Brain microvascular endothelial cell (primary cell): ENCODE measurements at places on chromosomes 12 and 14.

GRCh38 chr12:72330784-72331183, 58.6 kb downstream of the TRHDE start:
- DNase-seq: no peak

DNA sequence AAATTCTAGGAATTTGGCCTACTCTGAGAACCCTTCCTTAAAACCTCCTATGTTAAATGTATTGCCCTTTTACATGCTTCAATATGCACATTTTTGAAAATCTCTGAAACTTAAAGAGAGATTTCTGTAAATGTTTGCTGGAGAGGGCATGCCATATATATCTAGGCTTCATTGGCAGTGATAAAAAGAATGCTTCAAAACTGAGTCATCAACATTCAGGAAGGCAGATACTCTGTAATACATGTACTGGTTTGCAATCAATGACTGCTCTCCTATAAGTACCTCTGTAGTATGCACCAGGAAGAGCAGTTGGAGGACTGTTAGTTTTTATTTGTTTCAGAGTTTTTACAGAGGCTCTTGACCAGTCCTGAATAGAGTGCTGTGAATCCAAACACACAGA, 739.9 kb downstream of the SLC16A7 start:
- peak; percentile 21 for DNase-seq

- no peak for DNase-seq
These were observed 240.9 kb upstream of the PDE3A start for GRCh38 chr12:20127413-20127812.

- no peak for DNase-seq
These were observed 57.2 kb downstream of the ATF7IP start for GRCh38 chr12:14422516-14423230.

DNA sequence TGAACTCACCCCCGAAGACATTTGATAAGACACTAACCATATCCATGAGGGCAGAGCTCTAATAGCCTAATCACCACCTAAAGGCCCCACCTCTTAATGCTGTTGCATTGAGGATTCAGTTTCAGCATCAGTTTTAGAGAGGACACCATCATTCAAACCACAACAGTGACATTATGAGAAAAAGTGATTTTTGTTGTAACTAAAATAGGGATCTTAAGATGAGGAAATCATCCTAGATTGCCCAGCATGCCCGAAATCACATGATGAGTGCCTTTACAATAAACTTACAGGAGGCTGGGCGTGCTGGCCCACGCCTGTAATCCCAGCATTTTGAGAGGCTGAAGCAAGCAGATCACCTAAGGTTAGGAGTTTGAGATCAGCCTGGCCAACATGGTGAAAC, 9.7 kb upstream of the GLT1D1 start:
- no peak for DNase-seq

- no peak for DNase-seq
These were observed 44.4 kb upstream of the PRIMA1 start for GRCh38 chr14:93832665-93833064.

- DNase-seq: no peak
These were observed 88.1 kb downstream of the NTF3 start for GRCh38 chr12:5520037-5520436.

DNA sequence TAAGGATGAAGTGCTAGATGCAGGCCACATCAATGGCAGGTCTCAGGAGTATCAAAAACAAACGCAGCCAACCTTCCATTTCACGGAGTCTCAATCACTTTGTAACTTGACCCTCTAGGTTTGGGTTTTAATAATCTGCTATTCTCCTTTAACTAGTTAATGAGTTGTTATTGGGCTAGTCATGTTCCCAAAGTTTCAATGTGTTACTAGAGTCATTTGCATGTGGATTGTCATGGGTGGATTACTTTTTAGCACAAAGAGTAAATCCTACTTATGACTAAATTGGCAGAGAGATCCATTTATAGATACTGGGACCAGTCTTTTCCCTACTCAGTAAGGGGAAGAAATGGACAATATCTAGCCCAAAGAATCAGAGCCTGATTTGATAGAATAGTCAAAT, 151.0 kb downstream of the BCAT1 start:
- DNase-seq: no peak

GRCh38 chr14:29442696-29443095, 485.0 kb downstream of the PRKD1 start:
- DNase-seq: peak; percentile 7

GRCh38 chr12:30853561-30854133, 72.9 kb upstream of the TSPAN11 start:
- no peak for DNase-seq

- DNase-seq: no peak
These were observed 45.5 kb downstream of the ATF7IP start for GRCh38 chr12:14410841-14411569.

DNA sequence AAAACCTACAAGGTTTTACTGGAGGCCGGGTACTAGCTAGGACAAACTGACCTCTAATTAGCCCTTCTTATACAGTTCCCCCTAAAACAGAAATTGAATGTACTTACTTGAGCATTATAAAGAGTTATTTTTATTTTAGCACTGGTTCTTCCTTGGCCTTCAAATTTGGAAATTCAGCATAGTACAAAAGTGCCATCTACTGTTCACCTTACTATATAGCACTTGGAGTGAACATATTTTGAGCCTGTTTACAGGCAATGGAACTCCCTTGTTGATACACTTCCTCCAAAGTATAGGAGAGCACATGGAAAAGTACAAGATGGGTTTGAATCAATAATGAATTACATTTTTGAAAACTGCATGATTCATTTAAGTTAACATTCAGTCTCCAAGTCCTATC, 3.9 kb upstream of the POC1B start:
- peak; percentile 18 for DNase-seq

GRCh38 chr12:52132754-52133161, 53.3 kb downstream of the SMIM41 start:
- DNase-seq: no peak

- DNase-seq: peak; percentile 51
These were observed 16.0 kb upstream of the CDK17 start for GRCh38 chr12:96416033-96416799.

DNA sequence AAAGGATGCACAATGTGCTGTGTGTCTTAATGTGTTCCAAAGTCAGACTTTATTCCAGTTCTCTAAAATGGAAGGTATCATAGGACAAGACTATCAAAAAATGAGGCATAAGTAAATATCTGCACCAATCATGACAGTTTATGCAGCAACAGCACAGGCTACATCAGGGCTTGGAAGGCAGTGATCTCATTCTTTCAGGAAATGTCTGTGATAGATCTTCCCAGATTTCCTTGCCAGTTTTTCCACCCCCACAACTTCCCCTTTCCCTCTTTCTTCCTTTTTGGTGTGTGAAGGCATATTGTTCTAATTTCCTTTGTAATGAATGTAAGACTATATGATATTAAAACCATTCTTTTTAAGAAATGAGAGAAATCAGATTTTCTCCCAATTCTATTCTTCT, 326.7 kb downstream of the ATP23 start:
- DNase-seq: no peak

GRCh38 chr12:93846936-93847516, 169.9 kb downstream of the CRADD start:
- DNase-seq: no peak

DNA sequence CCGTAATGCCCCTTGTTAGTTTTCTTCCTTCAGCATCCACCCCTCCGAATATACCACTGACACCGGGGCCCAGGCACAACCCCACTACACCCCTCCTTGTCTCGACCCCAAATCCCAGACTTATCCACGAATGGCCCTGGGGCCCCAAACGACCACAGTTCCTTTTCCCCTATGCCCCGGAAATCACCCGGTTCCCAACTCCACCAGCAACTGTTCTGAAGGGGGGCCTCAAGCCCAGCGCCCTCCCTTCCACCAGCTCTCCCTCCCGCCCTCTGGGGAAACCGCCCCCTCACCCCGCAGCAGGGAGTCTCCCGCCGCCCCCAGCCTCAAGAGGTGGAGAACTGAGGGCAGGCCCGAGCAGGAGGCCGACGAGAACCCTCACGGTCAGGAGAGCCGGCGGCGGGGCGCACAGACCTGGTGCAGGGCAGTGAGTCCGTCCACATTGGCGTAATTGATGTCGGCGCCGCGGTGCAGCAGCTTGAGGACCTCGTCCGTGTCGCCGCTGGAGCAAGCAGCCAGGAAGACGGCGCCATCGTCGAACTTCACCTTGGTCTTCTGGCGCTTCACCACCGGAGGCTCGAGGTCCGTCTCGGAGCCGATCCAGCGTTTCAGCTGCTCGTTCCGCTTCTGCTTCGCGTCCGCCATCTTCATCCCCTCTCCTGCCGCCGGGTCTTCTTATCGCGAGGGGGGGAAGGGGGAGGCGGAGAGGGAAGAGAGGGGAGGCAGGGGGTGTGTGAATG, 446 bp downstream of the PPP1R12A start:
- DNase-seq: peak; percentile 28

- DNase-seq: no peak
These were observed 1.4 kb downstream of the DACT1 start for GRCh38 chr14:58639198-58639565.

GRCh38 chr14:29717901-29718300, 209.7 kb downstream of the PRKD1 start:
- DNase-seq: no peak

DNA sequence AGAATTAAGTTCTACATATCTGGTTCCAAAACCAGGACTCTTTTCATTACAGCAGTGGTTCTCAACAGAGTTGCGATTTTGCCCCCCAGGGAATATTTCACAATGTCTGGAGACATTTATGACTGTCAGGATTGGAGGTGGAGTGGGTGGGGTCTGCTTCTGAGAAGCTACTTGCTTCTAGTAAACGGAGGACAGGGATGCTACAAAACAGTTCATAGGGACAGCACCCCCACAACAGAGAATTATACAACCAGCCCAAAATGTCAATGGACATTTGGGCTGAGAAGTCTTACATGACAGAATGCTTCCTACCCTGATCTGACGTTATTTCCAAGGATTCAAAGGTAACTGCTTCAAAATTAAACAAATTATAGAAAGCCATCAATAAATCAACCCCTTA, 739 bp upstream of the SPATA7 start:
- no peak for DNase-seq

DNA sequence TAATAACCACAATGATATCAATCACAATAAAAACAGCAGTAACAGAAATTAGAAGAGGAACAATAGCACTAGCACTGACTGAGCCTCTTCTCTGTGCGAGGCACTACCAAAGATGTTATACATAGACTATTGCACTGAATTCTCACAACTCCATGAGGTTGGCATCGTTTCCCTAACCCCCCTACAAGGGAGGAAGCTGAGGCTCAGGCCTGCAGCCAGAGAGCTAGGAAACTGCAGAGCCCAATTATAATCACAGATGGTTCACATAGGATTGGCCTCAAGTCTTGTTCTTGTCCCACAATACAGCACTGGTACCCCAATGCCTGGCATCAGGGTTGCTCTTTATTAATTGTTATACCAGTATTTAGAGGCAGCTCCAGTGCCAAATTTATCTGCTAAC, 278.0 kb downstream of the CEP128 start:
- no peak for DNase-seq

GRCh38 chr12:71872972-71873371, 33.4 kb downstream of the TBC1D15 start:
- DNase-seq: no peak

DNA sequence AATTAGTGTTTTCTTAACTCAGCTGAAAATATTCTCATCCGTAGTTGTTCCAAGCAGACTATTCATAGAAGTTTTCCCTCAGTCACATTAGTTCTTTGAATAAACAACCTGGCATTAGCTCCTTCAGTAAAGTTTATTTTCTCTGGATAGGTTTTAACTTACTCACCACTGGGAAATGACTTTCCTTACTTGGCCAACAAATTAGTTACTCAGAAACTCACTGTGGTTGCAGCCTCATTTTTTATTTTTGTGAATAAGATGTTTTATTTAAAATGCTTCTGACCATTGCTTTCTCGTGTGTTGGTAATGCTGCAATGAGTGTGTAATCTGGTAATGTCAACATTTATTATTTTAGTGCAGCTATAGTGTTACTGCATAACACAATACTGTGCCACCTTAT, 74.9 kb downstream of the NOVA1 start:
- DNase-seq: no peak

- DNase-seq: peak; percentile 20
These were observed 10.7 kb upstream of the FKBP4 start for GRCh38 chr12:2783936-2784600.

DNA sequence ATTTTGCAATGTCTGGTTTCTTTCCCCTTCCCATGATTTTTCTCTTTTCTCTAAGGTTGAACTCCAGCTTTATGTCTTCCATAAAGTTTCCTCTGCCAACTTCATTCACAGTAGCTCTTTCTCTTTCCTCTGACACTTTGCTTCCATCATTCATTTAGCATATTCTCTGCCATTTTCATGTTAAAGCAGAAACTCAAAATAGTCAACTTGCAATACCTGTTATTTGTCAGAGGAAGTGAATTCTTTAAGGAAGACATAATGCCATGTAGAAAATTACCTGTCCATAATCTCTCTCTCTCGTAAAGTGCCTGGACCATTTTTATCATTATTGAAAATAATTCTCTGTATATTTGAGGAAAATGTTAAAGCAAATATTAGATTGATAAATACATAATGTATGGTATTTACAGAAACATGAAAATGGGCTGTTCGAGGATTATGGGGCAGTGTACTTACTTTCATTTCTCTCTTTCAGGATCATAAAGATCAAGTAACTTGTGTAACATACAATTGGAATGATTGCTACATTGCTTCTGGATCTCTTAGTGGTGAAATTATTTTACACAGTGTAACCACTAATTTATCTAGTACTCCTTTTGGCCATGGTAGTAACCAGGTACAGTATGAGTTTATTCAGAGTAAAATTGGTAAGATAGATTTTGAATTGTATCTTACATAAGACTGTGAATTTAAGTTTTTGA, 12.6 kb downstream of the NEDD1 start:
- no peak for DNase-seq

GRCh38 chr12:122946690-122947341, 19.4 kb downstream of the ABCB9 start:
- peak; percentile 99 for DNase-seq

DNA sequence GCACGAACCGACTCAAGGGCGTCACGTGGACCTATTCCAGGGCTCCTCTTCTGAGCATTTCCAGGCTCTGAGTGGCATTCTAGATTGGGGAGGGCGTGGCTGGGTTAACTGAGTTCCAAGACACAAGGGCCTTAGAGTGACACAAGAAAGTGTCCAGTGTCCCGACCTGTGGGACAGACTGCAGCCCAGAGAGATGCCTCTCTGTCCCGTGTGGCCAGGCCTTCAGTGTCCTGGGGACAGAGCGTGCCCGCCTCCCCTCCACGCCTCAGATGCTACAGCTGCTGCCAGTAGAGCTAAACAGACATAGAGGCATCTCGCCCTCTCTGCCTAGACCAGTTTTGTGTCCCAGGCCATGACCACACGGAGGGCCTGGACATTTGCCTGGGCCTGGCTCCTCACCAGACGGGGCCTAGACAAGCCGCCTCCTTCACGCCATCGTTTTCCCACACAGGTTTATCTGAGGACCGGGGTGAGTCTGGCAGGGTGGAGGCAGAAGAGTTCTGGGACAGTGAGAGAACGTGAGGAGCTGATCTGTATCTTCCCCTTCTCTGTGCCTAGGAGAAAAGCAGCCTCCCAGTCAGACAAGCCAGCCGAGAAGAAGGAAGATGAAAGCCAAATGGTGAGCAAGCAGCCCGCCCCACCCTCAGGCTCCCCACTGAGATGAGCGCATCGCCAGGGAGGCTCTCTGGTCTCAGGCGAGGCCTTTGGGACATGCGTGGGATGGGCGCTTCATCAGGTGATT, 27.1 kb downstream of the DEGS2 start:
- DNase-seq: peak; percentile 38
